ENCODE measurements at places on chromosomes 13 and 19.

DNA sequence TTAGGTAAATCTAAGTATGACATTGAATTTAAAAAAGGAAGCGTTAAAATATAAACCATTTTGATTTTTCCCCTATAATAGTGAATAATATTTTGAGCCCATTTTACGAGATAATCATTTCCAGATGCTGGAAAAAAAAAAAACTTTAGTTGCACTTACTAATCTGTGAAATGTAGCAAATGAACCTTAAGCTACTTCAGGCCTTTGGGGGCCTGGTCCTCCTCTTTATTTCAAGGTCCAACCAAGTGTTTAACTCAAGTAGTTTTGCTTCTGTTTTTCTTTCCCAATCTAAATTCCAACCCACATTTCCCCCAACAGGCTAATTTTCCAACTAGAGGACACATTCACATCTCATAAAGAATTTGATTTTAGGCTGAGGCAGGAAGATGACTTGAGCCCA, 101.2 kb downstream of the TNFRSF19 start:
- DNase-seq = no peak

- no peak for DNase-seq
Measured at GRCh38 chr19:49863254-49863934, 4.0 kb downstream of the PNKP start.

- DNase-seq = no peak
Measured at GRCh38 chr19:1104311-1105007, 665 bp downstream of the GPX4 start.

DNA sequence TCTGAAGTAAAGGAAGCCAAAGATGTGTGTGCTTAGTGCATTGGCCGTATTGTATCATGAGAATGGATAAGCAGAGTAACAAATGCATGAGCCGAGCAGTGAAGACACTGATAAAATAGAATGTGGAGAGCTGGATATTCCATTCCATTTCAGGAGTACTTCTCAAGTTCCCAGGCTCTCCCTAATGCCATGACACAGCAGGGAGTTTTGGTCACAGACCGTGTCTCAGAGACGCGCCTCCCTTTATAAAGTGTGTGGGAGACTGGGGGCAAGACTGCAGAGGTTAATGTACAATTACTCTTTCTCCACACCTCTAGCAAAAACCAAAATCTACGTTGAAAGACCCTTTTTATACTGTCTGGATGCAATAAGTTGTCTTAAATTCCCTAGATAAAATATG, 575.6 kb downstream of the EFNB2 start:
- DNase-seq = no peak

DNA sequence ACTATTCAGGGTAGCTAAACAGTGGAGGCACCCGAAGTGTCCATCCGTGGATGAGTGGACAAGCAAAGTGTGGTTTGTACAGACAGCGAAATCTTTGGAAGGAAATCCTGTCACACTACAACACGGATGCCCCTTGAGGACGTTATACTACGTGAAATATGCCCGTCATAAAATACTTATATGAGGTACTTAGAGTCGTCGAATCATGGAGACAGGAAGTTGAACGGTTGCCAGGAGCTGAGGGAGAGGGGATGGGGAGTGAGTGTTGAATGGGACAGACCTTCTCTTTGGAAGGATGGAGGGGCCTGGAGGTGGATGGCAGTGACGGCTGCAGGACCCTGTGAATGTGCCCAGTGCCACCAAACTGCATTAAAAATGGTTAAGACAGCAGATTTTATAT, 11.6 kb downstream of the ATP4B start:
- no peak for DNase-seq
